Frontal cortex (tissue), 4 donors: ENCODE measurements at places on chromosomes 5 and 9. TPM values are rescaled to one million over a fixed set of nuclear protein-coding genes. Genes with fewer than 3 reads are reported as not detected.
A peak's percentile ranks its signal among the peaks of the same experiment; 100 is the strongest.

- peak; percentile 2 for DNase-seq
Observed at GRCh38 chr5:42057254-42057690, 132.2 kb downstream of the FBXO4 start.

DNA sequence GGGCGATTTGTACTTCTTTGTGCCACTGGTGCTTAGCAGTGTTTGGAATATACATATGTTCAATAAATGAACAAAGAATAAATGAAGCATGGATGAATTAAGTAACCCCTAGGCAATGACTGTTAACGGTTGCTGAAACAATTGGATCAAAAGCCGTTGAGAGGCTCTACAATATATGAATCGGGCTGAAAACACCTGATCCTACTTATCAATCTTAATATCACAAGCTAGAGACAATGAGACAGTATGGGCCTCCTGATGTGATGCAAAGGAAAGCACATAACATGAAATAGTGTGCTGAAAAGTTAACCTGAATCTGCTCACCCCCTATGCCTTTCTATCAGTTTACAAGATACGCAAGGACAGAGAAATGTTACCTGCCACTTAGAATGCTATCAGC is 410.3 kb upstream of the RGMB start:
- no peak for DNase-seq

GRCh38 chr9:4301296-4301695 is 1.4 kb upstream of the GLIS3 start:
- DNase-seq: no peak

Gene ANKRD31
- total RNA-seq: 0.82 TPM

Gene LCN12
- not detected for total RNA-seq

Gene MOCS2
- 28.9 TPM for total RNA-seq
